CD4-positive, alpha-beta T cell (primary cell): ENCODE measurements at places on chromosomes 6 and 20.

DNA sequence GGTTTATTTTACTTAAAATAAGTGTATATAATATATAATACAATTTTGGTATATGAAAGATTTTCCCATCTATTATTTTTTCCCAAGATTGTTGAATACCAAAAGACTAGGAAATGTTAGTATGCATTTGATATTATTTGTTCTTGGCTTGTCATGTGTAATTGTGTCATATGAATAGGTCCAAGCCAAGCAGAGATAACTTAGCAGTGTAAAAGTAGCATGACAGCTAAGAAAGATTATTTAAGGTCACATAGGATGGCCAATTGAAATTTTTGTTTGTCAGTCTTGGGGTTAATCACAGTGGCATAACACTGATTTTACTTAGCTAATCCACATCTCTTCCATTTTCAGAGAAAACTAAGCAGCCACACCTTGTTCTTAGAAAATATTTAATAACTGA lies 38.8 kb upstream of the RSPO3 start:
- DNase-seq = no peak

GRCh38 chr6:106728296-106728870 lies 99.0 kb downstream of the QRSL1 start:
- DNase-seq = no peak

DNA sequence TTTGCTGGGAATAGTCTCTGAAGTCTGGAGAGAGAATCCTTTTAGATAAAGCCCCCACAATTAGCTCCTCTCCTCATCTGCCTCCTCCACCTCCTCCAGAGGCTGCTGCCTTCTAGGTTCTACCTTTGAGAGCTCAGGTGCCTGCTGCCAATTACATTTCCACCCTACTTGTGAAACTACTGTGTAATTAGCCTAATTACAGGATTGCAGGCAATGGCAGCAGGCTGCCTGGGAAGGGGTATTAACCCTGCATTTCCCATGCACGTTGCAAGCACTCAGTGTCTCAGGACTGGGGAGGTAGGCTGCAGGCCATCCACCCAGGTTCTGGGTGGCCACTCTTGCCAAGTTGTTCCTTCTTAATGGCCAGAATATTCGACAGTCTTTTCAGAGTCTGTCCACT lies 215.6 kb upstream of the ZNF217 start:
- no peak for DNase-seq

GRCh38 chr6:113078791-113079190 lies 731.7 kb downstream of the RFPL4B start:
- no peak for DNase-seq

- DNase-seq = no peak
Observed at GRCh38 chr6:52512199-52512598, 64.7 kb downstream of the TRAM2 start.
